ENCODE measurements at places on chromosomes 5 and 9. TPM values are rescaled to one million over a fixed set of nuclear protein-coding genes. Genes with fewer than 3 reads are reported as not detected.

CDC20B gene
- total RNA-seq = 0.32 TPM

GPR150 gene
- 0.48 TPM for total RNA-seq

SPACA9 gene
- 1.3 TPM for total RNA-seq

C9orf152 gene
- total RNA-seq = 0.07 TPM

PALM2AKAP2 gene
- not detected for total RNA-seq

BHMT2 gene
- not detected for total RNA-seq

STPG3 gene
- not detected for total RNA-seq

LCP2 gene
- total RNA-seq = 381 TPM

DMGDH gene
- 1.0 TPM for total RNA-seq

BHMT gene
- total RNA-seq = not detected

ARSI gene
- not detected for total RNA-seq

TICAM2 gene
- 1.00 TPM for total RNA-seq

FRMD3 gene
- 0.50 TPM for total RNA-seq

GLIPR2 gene
- 66.3 TPM for total RNA-seq

C9 gene
- total RNA-seq = not detected

MFAP3 gene
- total RNA-seq = 25.0 TPM

PHF24 gene
- not detected for total RNA-seq

All from T-helper 2 cell treated with Interferon-gamma antibody and Interleukin-4, amounts not matched to agents 100 ng/mL and 5 ng/mL, for 36 hours (primary cell).